Activated CD8-positive, alpha-beta memory T cell treated with anti-CD3 and anti-CD28 coated beads, Interleukin-2, amount 50 U/mL, for 4 hours (primary cell): ENCODE measurements at places on chromosomes 6 and 20.
A peak's percentile ranks its signal among the peaks of the same experiment; 100 is the strongest.

- DNase-seq = no peak
Measured at GRCh38 chr20:49631061-49631716, 63.3 kb upstream of the PTGIS start.

GRCh38 chr6:27502508-27503435 is 29.9 kb upstream of the ZNF184 start:
- DNase-seq = peak; percentile 72

- DNase-seq = no peak
Measured at GRCh38 chr6:109612268-109612667, 78.7 kb downstream of the AK9 start.

DNA sequence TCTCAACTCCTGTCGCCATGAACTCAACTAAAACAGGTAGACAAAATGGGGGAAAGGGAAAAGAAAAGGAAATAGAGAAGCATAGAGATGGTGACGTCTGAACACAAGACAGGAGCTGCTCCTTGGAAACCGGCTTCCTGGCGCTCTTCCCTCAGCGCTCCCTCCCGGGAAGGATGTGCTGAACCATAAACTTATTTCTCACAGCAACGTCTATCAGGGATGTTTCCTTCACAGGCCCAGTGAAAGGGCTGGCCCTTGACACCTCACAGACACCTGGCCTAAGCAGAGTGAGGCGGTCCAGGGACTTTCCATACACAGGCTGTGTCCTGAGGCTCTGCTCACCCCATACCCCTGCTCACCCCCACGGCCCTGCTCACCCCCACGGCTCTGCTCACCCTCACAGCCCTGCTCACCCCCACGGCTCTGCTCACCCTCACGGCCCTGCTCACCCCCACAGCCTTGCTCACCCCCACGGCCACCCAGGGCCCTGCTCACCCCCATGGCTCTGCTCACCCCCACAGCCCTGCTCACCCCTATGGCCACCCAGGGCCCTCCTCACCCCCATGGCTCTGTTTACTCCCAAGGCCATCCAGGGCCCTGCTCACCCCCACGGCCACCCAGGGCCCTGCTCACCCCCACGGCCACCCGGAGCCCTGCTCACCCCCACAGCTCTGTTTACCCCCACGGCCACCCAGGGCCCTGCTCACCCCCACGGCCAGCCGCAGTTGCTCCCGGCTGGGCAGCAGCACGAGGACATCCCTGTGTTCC is 653 bp downstream of the FRMD1 start:
- DNase-seq = no peak

- no peak for DNase-seq
Measured at GRCh38 chr20:4770026-4770425, 48.3 kb downstream of the PRND start.

- DNase-seq = no peak
Measured at GRCh38 chr6:5869261-5869660, 137.5 kb downstream of the NRN1 start.

- DNase-seq = no peak
Measured at GRCh38 chr6:163943607-163944385, 529.3 kb downstream of the QKI start.

DNA sequence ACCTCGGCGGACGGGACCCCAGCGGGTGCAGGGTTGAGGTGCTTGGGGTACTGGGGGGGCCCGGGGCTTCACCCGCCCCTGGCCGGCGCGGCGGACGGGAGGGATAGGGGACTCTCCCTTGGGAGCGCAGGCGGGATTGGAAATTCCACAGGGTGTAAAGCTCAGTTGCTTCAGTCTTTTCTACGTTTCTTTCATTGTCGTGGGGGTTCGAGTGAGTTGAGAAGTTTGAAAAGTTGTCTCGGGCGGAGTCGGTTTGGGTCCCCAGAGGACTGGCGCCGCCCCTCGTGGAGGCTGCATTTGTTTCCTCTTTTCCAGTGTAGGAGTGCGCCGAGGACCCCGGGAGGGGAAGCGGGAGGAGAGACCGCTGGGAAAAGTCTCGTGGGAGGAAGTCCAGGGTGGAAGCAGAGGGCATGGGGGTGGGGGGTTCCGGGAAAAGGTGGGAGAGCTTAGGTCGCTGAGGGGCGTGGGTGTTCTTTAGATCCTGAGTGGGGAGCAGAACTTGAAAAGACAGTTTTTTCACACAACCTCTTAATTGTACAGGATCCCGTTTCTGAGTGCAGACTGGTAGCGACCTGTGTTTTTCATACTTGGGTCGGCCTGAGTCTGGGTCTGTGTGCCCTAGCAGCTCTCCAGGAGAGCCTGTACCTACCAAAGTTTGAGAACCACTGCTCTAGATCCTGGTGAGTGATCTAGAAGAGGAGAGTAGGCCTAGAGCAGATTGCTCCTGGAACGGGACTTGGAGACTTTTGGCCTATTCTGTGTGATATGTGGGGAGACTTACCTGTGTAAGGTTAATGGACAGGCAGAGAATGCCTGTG is 495 bp downstream of the FAM83B start:
- no peak for DNase-seq

DNA sequence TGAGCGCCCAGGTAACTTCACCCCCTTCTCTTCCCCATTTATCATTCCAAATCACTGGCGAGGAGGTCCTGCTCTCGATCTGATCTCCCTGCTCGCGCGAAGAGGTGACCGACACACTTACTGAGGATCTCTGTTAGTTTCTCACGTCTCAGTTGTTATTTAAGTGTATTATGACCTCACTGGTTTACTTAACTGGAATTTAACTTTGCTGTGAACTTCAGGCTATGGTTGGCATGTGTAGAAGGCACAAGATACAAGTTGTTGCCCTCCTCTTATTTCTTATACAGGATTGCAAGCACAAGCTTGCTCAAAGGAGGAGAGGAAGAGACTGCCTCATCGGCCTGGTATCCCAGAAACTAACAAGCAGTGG is 1.2 kb downstream of the RNF217 start:
- DNase-seq = no peak

DNA sequence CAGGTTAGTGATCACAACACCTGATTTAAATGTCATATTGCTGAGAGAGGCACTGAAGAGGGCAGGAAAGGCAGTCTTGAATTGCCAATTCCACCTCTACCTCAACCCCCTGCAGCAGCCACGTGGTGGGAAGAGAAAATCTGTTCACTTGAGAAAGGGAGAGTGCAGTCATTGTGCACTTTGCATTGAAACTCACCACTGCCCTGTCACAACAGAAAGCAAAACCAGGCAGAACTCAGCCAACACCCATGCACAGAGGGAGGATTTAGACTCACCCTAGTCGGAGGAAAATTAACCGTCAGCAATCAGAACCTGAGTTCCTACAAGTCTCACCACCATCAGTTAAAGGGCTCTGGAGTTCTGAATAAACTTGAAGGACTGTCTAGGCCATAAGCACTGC is 1040.2 kb downstream of the HACE1 start:
- DNase-seq = no peak

DNA sequence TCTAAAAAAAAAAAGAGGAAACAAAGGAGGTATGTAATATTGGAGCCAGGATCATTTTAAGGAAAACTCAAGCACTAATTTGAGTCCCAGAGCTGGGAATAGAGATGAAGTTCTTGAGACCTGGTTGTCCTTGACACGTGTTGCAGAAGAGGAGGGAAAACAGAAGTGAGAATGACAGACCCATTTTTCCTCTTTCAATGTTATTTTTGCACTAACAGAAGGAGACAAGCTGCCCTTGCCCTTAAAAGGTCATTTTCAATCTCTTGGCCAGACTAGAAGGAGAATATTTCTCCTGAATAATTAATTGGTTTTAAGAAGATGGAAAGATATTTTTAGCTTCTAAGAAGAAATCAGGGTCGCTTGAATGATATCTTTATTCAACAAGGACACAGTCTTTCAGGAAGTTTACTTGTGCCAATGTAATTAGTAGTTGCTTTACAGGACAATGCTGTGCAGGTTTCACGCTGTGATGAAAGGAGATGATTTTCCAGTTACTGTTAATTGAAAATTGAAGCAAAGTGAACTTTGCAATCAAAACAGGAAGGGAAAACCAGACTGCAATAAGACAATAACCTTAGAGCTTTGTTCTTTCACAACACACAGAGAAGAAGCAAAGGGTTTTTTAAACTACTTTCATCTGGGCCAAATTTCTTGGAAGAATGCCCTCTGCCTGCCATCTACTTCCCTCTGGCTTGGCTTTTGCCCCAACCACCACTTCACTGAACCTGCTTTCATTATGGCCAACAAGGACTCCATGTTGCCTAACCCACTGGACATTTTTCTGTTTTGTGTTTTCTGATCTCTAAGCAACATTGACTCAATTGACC is 107.8 kb upstream of the SHLD1 start:
- no peak for DNase-seq

DNA sequence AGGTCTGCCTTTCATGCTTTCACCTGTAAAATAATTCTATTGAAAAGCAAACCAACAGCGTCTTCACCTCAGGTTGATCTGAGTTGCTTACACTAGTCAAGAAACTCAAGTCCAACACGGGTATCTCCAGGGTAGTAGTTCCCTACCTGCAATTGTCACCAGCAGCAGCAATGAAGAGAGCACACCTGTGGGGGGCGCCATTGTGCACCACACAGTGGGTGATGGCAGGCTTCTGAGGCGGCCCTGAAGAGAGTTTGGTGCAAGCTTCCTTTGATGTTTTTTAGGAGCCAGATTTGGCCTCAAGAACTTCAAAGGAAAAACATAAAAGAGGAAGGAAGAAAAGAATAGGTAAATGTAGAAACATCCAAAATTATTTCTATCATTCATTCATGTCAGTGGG is 45.1 kb downstream of the KIAA0319 start:
- DNase-seq = no peak

DNA sequence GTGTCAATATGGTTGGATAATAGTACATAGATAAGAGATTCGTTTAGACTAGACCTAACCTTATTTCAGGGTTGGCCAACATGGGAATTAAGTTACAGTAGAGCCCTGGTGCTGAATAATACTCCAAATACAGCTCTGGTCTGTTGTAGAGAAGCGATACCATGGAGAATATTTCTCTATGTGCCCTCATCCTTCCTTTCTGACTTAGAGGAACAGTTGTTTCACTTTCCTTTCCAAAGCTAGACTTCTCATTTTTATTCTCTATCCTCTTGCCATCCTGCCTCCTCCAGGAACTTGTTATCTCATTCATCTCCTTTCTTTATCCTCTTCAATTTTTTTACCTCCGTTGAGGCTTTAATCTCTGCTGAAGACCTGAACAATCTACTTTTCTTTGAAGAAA is 68.9 kb downstream of the EDN1 start:
- DNase-seq = no peak

- no peak for DNase-seq
Measured at GRCh38 chr6:2868637-2869036, 27.0 kb upstream of the SERPINB1 start.

DNA sequence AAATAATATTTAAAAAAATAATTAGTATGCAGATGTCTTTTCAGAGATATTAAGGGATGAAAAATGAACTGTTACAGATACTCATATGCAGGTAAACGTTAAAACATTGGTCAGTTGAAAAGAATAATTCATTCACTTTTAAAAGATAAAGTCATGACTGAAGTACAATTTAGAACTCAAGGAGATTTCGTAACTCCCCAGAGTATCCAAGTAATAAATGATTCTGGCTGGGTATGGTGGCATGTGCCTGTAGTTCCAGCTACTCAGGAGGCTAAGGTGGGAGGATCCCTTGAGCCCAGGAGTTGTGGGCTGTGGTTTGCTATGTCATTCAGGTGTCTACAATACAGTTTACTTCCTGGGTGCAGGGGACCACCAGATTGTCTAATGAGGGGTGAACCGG is 122.3 kb upstream of the TMEM181 start:
- DNase-seq = no peak

GRCh38 chr6:142819603-142820337 is 125.2 kb downstream of the HIVEP2 start:
- DNase-seq = peak; percentile 36

DNA sequence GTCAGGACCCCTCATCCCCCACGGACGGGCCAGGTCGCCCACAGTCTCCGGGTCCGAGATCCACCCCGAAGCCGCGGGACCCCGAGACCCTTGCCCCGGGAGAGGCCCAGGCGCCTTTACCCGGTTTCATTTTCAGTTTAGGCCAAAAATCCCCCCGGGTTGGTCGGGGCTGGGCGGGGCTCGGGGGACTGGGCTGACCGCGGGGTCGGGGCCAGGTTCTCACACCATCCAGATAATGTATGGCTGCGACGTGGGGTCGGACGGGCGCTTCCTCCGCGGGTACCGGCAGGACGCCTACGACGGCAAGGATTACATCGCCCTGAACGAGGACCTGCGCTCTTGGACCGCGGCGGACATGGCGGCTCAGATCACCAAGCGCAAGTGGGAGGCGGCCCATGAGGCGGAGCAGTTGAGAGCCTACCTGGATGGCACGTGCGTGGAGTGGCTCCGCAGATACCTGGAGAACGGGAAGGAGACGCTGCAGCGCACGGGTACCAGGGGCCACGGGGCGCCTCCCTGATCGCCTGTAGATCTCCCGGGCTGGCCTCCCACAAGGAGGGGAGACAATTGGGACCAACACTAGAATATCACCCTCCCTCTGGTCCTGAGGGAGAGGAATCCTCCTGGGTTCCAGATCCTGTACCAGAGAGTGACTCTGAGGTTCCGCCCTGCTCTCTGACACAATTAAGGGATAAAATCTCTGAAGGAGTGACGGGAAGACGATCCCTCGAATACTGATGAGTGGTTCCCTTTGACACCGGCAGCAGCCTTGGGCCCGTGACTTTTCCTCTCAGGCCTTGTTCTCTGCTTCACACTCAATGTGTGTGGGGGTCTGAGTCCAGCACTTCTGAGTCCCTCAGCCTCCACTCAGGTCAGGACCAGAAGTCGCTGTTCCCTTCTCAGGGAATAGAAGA is 978 bp downstream of the HLA-A start:
- peak; percentile 49 for DNase-seq

DNA sequence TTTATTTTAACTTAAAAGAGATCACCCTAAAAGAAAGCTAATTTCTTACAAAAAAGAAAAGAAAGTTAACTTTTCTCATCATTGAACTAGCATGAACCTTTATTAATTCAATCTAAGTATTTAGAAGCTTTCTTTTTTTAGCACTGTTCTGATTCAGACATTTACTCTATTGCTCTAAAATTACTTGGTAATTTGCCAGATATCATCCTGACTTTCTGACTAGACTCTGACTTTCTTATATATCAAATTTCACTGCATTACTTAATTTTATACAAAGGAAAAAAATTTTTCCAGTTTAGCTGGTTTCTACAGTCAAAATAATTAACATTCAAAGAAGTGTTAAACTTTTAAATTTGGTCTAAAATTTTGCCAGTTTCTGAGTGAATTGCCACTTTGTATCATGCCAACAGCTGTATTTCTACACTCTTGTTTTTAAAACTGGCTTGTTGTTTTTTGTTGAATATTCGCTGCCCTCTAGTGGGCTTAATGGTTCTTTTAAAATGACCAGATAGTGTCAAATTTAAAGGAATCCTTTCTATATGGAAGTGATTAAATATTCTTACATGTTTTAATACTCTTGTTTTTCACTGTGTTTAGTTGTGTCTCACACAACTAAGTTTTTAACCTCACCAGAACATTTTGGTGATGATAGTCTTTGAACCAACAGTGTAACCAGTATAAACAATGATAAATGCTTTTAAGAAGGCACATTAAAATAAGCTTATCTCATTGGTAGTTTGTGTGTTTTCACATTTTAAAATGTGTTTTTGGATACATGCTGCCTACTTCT is 102.0 kb downstream of the POPDC3 start:
- DNase-seq = no peak
